ENCODE measurements at places on chromosomes 12 and 14. TPM values are rescaled to one million over a fixed set of nuclear protein-coding genes. Genes with fewer than 3 reads are reported as not detected.

Gene TEX52
- not detected for total RNA-seq

Gene AQP6
- total RNA-seq, result 0.39 TPM

Gene CTSG
- 2.5 TPM for total RNA-seq

Gene RNASE7
- not detected for total RNA-seq
